Stimulated activated CD8-positive, alpha-beta memory T cell treated with anti-CD3 and anti-CD28 coated beads, Interleukin-2, amount 100 ng/mL, for 1 hour (primary cell): ENCODE measurements at places on chromosomes 7 and 10.

GRCh38 chr7:101870361-101871062 is 53.1 kb downstream of the CUX1 start:
- no peak for DNase-seq

GRCh38 chr10:91163869-91164474 is 56.5 kb upstream of the PCGF5 start:
- peak; percentile 63 for DNase-seq

- no peak for DNase-seq
These were observed 71.7 kb upstream of the ZNRF2 start for GRCh38 chr7:30212701-30213111.

GRCh38 chr10:12013926-12014325 is 28.7 kb downstream of the UPF2 start:
- DNase-seq = no peak
